ENCODE measurements at places on chromosomes 12 and 14.
A peak's percentile ranks its signal among the peaks of the same experiment; 100 is the strongest.

DNA sequence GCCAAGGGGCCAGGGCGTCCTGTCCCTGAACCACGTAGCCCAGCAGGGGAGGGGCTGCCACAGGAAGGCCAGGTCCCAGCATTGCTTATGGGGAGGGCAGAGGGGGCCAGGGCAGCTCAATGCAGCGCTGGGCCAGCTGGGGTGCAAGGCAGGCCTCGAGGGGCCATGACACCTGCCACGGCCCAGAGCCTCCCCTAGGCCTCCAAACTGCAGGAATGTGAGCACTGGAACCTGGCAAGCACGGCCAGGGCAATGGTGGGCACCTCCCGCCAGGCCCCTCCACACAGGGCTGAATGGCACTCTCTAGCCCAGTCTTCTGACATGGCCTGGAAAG is 32.5 kb upstream of the GPR132 start:
- DNase-seq, result no peak

- DNase-seq, result peak; percentile 57
These were observed 25.6 kb upstream of the SLC2A3 start for GRCh38 chr12:7961395-7962178.

DNA sequence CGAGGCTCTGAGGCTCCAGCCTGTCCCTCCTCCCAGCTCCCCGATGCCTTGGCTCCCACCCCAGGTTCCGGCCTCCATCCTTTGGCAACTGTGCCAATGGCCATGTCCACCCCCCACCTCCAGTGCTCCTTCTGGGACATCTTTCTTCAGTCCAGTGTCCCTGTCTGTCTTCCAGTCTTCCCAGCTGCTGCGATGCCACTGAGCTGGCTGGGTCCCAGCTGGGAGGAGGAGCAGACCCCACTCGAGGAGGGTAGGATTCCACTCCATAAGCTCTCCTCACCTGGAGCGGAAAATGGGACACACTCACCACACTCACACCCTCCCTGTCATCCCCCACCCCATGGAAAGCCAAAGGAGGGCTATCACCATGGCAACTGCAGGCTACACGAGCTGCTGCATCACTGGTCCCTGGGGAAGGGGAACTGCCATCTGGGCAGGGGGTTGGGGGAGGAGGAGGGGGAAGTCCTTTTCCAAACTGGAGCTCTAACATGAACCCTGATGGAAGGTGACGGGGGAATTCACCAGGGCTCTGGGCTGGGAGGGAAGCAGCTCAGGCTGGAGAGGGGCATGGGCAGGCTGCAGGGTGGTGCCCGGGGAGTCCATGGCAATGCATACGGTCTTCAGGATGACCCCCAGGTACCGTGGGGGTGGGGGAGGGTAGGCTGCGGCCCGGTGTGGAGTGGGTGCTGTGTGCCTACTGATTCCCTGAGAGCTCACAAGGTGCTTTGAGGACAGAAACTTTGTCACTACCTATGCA is 94.3 kb downstream of the LRRC74A start:
- peak; percentile 31 for DNase-seq

GRCh38 chr12:55957106-55957859 is 8.6 kb downstream of the PMEL start:
- DNase-seq, result no peak

DNA sequence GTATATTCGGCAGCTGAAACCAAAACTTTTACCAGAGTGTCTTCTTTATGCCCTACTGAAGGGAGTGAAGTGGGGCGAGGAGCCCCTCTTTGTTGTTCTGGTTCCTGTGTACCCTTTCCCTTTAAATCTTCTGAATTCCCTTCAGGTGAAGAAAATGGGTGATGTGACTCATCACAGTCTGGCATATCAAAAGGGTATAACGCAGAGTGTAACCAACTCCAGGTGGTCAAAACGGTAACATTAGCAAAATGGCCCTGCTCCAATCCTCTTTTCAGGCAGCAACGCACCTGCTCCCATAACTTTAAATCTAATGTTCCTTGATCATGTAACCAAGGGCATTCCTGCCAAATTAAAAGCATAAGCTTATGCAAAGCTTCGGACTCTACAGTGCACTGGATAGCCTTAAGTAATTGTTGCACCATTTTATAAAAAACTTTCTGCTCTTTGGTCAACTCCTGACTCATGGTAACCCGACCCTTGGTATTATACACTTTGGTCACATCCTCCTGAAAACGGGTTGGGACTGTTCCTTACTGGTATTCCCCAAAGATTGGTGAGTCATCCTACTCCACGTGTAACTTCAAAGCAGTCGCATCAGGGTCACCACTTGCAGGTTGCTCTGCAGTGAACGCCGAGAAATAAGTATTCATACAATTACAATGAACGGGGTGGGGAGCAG is 83.1 kb downstream of the KCNMB4 start:
- peak; percentile 65 for DNase-seq

DNA sequence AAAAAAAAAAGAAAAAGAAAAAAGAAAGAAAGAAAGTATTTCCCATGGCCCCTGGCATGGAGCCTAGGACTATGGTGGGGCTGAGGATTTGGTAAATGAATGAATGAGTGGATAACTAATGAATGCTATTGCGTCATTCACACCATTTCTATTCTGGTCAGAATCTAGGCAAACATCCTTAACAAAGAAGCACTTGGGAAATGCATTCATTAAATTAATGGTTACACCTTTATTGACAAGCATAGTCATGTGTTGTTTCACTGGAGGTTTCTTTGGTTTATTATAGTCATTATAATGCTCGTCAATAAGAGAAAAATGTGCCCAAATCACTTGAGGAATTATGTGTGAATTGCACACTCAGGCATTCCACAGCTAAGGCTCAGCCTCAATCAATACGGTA is 13.6 kb upstream of the AQP2 start:
- DNase-seq, result peak; percentile 7

DNA sequence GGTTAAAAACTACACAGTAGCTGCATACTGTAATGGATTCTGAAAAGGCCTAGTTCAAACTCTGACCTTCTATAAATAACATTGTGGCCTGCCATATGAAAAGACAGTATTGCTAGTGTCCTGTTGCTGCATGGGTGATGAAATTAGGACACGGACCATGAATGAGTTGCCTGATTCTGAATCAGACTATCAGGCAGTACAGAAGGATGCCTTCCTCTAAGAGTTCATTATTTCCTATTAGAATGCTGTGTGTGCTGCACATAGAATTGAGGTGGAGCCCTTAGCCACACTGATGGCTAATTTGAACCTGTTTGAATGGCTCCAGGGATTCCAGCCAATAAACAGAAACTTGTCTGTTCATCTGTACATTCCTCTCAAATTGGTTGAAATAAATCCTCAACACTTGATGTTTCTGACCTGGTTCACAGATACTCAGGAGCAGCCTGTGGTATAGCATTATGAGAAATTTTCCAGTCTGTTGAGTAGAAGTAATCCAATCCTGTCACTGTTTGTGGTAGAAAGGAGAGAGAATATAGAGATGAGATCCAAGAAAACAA is 483.2 kb downstream of the APAF1 start:
- no peak for DNase-seq

- DNase-seq, result peak; percentile 65
These were observed 36.1 kb downstream of the SNX6 start for GRCh38 chr14:34593740-34594375.

- no peak for DNase-seq
These were observed 787.3 kb downstream of the VRK1 start for GRCh38 chr14:97584528-97584927.

DNA sequence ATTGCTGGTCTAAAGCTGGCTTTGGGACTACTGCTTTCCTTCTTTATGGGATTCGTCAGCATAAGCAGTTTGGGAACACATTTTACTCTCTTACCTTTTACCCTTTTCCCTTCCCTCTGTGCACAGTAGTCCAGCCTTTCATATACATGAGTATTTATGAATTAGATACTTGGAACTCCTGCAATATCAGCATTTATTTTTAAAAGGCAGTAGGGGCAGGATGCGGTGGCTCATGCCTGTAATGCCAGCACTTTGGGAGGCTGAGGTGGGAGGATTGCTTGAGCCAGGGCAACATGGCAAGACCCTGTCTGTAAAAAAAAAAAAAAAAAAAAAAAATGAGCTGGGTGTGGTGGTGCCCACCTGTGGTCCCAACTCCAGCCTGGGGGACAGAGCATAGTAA is 3.0 kb downstream of the NUBPL start:
- no peak for DNase-seq

DNA sequence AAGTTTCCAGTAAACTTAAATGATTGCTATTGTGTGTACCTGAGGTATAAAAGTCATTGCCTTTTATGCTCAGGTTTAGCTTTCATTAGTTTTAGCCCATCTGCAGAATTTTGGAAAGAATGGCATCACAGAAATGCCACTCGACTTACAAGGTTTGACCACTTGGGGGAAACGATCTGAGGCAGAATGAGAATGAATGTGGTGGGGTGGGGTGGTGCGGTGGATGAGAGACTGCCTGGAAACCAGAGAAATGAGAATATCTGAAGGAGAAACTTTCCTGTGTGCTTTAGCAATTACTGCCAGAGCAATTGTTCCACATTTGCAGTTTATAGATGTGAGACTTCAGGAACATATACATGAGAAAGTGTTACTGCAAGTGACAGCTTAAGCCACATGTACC is 225.4 kb upstream of the PDE3A start:
- DNase-seq, result no peak

GRCh38 chr14:46646796-46647195 is 4.8 kb downstream of the RPL10L start:
- no peak for DNase-seq

- DNase-seq, result peak; percentile 45
These were observed 105.8 kb downstream of the SAMD4A start for GRCh38 chr14:54672688-54673087.

- peak; percentile 83 for DNase-seq
These were observed 354.4 kb downstream of the NAV3 start for GRCh38 chr12:78185109-78185508.

DNA sequence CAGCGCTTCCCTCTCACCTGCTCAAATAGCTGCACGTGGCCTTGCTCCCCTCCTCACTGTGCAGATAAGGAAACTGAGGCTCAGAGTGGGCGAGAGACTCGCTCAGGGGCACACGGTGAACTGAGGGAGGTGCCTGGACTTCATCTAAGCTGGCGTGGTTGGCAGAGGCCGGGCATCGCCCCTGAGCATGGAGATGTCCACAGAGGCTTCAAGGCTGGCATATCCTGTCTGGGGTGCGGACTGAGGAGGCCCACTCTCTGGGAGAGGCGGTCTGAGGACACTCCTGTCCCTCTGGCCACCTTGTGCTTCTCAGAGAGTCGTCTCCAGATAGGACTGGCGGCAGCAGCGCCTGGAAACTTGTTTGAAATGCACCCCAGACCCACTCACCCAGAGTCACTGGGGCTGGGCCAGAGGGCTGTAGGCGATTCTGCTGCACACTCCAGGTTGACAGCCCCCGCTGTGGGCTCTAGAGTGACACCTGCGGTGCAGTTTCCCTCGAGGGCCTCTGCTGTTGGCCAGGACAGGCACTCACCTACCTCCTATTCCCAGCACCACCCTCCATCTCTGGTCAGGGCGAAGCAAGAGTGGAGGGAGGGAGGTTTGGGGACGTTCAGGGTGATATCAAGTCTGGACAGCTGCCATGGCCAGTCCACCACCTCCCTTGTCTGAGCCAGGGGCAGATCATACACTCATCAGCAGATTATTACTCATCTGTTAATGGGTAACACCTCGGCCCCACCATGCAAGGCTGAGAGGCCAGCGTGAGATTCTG is 11.2 kb upstream of the LBHD2 start:
- no peak for DNase-seq

DNA sequence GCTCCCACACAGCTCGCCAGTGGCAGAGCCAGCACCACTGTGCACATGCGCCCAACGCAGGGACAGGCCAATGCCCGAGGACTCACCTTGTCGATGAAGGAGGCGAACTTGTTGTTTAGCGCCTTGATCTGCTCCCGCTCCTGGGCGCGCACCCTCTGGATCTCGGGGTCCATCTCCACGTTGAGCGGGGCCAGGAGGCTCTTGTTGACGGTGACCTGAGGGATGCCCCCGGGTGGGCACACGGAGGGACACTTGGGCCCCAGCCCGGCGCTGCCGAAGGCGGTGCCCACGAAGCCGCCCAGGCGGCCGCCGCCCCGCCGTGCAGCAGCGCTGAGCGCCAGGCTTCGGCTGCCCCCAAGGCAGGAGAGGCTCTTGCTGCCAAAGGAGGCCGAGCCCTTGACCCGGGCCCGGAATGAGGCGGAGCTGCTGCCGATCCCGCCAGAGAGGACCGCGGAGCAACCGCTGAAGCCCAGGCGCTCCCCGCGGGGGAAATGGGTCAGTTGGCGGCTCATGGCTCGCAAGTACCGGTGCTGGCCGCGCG is at the start of gene KRT72:
TSS of gene KRT72 (minus strand) at position 523 of the 541 bp plus-strand sequence. CDS start at position 512, 11 bp downstream.
- DNase-seq, result no peak

Data from fibroblast of mammary gland (primary cell).